Uterus (tissue), 4 donors: ENCODE measurements at places on chromosomes 1 and 21. TPM values are rescaled to one million over a fixed set of nuclear protein-coding genes. Genes with fewer than 3 reads are reported as not detected.

Gene CD5L
- total RNA-seq: not detected

Gene LORICRIN
- total RNA-seq: not detected

GRCh38 chr1:59062743-59063142 is 234.2 kb upstream of the FGGY start:
- no peaks in the 10 kb centered on the region for H3K36me3 ChIP-seq
- peak overlapping the region; percentile 86 for H3K27ac ChIP-seq
- DNase-seq: peak; percentile 53
- no peaks in the 10 kb centered on the region for H3K27me3 ChIP-seq

DNA sequence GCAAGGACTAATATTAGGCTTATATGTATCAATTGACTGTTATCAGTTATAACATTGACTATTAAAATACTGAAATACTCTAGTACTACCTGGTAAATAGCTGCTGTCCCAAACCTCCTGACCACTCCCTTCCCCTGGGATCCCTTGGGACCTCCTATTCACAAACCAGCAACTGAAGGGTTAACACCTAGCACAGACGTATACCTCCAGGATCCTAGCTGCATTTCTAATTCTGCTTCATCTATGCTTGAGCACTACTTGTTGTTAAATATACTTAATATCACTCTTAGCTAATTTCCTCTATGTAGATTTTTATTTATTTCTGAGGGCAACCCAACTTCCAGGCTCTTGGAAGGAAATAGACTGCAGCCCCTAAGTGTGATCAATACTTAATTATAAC is 1.8 kb upstream of the NFYC start:
- no peak for DNase-seq
- no peaks in the 10 kb centered on the region for H3K36me3 ChIP-seq
- no peak overlapping the region for H3K4me3 ChIP-seq
- no peaks in the 10 kb centered on the region for H3K27me3 ChIP-seq

- no peaks in the 10 kb centered on the region for H3K27me3 ChIP-seq
- no peaks in the 10 kb centered on the region for H3K36me3 ChIP-seq
- H3K27ac ChIP-seq: no peak overlapping the region
- H3K4me1 ChIP-seq: no peaks in the 10 kb centered on the region
- DNase-seq: no peak
These were observed 145.1 kb downstream of the CASZ1 start for GRCh38 chr1:10651389-10651766.
